ENCODE measurements at places on chromosomes 11 and 22.
A peak's percentile ranks its signal among the peaks of the same experiment; 100 is the strongest.

- DNase-seq: no peak
These were observed 4.9 kb downstream of the SBF2 start for GRCh38 chr11:10288881-10289764.

- DNase-seq: no peak
These were observed 3.4 kb upstream of the SORL1-AS1 start for GRCh38 chr11:121456151-121456550.

- no peak for DNase-seq
These were observed 2.7 kb upstream of the TEX54 start for GRCh38 chr11:62835336-62835735.

DNA sequence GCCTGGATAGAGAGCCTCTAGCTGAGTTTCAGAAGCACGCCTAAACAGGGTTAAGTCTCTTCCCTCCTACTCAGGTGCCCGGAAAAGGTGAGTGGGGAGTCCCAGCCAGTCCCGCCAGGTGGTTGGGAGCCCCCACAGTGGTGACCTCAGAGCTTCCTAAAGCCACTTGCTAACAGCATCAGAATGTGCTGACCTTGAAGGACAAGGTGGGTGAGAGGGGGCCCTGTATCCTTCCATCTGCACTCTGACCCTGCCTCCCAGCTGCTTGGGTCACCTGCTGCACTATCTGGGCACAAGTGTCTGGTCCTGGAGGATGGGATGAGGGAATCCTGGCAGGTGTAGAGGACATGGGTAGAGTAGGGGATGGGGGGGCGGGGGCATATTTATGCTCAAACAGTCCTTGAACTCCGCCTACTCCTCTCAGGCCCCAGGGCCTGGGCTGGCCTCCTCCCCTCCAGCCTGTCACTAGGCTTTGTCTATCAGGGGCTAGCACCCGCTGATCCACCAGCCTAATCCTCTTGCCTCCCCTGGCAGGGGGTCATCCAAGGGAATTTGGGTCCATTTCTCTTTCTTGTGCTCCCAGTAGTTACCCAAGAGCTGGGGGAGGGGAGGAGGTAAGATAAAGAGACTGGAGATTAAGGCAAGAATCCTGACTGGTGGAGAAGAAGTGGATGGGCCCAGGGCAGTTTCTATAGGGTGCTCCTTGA lies 3.4 kb downstream of the USP2 start:
- no peak for DNase-seq

- no peak for DNase-seq
These were observed 21.1 kb downstream of the MRGPRD start for GRCh38 chr11:68959465-68960293.

DNA sequence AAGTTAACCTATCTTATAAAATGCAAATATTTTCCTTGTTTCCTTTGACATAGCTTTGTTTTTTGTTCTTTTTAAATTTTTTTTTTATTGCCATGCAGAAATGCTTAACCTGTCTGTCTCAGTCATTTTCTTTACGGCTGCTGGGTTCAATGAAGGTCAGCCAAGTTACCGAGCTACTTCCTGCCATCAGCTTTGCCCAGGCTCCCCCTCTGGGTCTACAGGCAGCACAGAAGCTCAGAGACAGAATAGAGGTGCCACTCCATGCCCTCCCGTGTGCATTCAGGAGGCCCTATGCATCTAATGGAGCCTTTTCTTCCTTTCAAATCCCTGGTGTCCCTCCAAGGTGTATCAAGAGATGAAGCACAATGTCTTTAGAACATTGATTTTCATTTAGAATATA lies 411.0 kb upstream of the NARS2 start:
- DNase-seq: no peak

DNA sequence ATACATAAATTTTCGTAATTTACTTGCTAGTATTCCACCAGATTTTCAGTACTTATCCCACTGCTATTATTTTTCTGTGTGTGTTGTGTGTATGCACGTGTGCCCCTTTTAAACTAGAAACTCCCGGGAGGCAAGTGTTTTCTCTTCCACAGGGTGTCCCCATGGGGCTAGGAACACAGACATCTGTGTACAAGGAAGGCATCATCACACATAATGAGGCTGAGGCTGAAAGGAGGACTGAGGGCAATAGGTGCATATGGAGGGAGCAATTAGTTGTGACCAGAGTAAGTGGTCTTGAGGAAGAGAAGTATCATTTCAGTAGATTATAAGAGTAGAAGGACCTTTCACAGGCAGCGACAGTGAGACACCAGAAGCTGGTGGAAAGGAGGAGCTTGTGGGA lies 2.1 kb upstream of the DPAGT1 start:
- DNase-seq: no peak

DNA sequence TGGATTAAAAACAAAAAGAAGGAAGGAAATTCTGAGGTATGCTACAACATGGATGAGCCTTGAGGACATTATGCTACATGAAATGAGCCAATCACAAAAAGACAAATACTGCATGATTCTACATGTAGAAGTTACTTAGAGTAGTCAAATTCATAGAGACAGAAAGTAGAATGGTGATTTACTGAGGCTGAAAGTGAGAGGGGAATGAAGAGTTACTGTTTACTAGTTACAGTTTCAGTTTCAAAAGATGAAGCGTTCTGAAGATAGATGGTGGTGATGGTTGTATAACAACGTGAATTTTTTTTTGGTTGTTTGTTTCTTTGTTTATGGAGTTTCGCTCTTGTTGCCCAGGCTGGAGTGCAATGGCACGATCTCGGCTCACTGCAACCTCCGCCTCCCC lies 9.5 kb downstream of the OR5P2 start:
- DNase-seq: no peak

GRCh38 chr11:120660024-120660565 lies 148.5 kb downstream of the GRIK4 start:
- DNase-seq: peak; percentile 16

- no peak for DNase-seq
These were observed 84.4 kb downstream of the KCNQ1 start for GRCh38 chr11:2529173-2529572.

- peak; percentile 39 for DNase-seq
These were observed 15.3 kb downstream of the RTL6 start for GRCh38 chr22:44482776-44483175.

GRCh38 chr11:65886826-65887722 lies 1.2 kb downstream of the FIBP start:
- no peak for DNase-seq

- DNase-seq: no peak
These were observed 15.0 kb downstream of the AASDHPPT start for GRCh38 chr11:106092446-106092845.

GRCh38 chr22:20408891-20409290 lies 14.9 kb downstream of the ZNF74 start:
- no peak for DNase-seq

DNA sequence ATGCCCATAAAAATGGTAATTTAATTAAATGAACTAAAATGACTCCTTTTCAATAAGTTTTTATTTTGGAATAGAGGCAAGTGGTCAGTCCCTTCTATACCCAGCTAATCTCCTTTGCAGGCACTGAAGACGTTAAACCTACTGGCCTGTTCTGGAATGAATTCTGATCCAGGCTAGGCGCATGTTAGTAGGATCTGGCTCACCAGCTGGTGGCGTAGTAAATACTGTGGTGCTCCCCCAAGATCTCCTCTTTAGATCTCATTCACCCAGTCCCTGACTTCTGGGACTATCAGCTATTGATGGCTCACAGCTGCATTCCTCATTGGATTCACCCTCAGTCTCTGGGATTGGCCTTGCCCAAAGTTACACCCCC lies 173.7 kb upstream of the DDI1 start:
- DNase-seq: no peak

GRCh38 chr11:30938171-30938570 lies 352.0 kb upstream of the MPPED2 start:
- DNase-seq: no peak

- peak; percentile 75 for DNase-seq
These were observed 6.3 kb downstream of the TYR start for GRCh38 chr11:89184021-89184420.

DNA sequence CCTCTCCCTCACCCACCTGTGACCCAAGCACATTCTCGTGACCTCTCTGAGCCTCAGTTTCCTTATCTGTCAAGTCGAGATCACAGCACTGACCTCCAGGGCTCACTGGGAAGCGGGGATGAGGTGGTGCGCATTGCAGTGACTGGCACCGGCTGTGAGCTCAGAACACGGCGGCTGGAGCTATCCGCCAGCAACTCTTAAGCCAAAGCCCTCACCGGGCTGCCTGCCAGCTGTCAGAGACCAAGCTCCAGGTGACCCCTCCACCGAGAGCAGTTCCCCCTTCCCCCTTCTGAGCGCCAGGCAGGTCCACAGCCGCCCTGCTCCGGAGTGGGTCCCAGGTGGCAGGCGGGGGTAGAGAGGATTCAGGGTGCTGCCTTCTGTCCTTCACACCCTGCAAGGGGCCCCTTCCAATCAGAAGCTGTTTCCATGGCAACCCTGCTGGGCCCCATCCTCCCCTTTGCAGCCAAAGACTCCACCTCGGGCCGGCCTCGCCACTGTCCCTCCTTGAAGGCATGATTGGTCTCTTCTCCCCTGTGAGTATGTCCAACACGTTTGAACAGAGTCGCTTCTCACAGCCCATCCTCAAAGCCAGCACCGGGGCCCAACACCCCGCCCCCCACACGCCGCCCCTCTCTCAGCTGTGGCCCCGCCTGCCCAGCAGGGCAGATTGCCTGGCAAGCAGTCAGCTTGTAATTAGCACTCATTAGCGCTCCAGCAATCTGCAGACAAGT lies 98.7 kb downstream of the WNT7B start:
- no peak for DNase-seq

DNA sequence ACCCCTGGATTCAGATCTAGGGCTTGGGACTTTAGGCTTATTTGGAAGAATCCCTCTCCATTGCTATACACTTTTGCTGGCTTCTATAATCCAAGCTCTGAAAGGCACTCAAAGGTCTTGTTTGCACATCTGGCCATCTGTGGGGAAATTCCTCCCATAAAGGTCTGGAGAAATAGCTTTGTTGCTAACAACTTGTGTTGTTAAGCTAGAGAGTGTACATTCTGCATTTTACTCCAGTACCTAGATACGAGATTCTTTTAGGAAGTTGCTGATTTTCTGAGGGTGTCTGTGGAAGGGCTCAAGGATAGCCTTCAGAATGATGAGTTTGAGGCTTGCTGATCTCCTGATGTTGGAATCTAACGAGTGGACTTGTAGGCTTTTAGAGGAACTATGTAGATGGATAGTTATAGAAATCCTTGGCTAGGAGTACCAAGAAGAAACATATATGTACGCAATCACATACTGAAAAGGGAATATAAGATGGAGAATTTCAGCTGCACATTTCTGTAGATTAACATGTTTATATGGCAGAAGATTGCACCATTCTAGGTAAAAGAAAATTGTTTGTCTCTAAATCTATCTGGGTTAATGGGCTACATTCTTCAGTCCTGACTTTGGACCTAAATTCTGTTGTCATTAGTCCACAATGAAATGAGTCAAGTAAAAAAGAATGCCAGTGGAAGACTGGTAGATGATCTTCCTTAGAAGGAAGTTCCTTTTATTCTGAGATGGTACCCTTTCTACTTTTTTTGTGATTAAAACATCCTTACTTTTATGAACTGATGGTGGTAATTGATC lies 51.0 kb downstream of the UBASH3B start:
- peak; percentile 79 for DNase-seq

GRCh38 chr11:46361283-46362155 lies 14.3 kb downstream of the DGKZ start:
- peak; percentile 18 for DNase-seq

DNA sequence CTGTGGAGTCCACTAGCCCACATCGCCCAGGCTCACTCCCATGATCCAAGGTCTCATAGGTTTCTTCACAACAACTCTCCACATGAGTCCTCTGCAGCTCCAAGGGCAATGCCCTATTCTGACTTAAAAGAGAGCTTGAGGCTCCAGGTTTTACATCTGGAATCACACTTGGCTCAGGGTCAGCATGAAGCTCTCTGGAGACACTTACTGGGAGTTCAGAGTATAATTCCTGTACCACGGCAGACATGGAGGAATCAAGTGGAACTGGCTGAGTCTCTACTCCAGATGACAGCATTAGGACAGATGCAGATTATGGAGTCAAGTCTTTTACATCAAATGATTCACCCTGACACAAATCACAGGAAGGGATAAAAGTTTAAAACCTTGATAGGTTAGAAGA lies 11.4 kb downstream of the PRR14L start:
- DNase-seq: no peak

DNA sequence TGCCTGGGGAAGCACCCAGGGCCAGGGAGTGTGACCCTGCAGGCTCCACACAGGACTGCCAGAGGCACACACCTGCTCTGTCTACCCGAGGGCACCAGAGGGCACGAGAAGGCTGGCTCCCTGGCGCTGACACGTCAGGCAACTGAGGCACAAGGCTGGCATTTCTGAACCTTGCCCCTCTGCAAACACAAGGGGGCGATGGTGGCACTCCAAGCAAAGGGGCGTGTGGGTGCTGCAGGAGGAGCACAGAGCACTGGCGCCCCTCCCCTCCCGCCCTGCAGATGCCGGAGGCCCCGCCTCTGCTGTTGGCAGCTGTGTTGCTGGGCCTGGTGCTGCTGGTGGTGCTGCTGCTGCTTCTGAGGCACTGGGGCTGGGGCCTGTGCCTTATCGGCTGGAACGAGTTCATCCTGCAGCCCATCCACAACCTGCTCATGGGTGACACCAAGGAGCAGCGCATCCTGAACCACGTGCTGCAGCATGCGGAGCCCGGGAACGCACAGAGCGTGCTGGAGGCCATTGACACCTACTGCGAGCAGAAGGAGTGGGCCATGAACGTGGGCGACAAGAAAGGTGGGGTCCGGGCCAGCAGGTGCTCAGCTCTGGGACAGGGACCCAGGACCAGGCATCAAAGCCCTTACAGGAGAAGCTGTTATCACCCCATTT lies 20.8 kb upstream of the TXNRD2 start:
- peak; percentile 85 for DNase-seq

- no peak for DNase-seq
These were observed 39.7 kb upstream of the TH start for GRCh38 chr11:2211113-2211971.

- peak; percentile 26 for DNase-seq
These were observed 279.9 kb downstream of the KIRREL3 start for GRCh38 chr11:126720539-126721235.

DNA sequence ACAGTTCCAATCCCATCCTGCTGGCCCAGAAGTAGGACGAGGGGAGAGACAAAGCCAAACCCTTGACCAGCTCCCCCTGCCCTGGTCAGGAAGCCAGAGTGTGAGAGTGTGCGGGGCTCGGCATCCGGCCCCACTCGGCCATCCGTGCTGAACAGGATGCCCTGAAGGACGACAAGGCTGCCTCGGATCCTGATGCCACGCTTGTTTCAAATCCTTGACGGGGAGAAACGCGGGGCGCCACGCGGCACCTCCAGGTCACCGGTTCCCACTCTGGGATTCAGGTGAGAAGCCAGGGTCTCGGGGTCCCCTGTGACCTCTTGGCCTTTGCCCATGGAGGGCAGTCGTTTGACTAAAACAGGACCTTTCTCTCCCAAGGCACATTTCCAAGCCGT lies 167.8 kb downstream of the BRD1 start:
- no peak for DNase-seq

GRCh38 chr11:112345706-112346105 lies 85.0 kb upstream of the PLET1 start:
- no peak for DNase-seq
